ENCODE measurements at places on chromosomes 2 and 18.

- DNase-seq: no peak
Observed at GRCh38 chr2:83595121-83595690, 863.9 kb downstream of the SUCLG1 start.

- DNase-seq: no peak
Observed at GRCh38 chr2:127191331-127192219, 28.5 kb downstream of the CYP27C1 start.

GRCh38 chr2:105536175-105536574 lies 137.3 kb upstream of the FHL2 start:
- DNase-seq: no peak

DNA sequence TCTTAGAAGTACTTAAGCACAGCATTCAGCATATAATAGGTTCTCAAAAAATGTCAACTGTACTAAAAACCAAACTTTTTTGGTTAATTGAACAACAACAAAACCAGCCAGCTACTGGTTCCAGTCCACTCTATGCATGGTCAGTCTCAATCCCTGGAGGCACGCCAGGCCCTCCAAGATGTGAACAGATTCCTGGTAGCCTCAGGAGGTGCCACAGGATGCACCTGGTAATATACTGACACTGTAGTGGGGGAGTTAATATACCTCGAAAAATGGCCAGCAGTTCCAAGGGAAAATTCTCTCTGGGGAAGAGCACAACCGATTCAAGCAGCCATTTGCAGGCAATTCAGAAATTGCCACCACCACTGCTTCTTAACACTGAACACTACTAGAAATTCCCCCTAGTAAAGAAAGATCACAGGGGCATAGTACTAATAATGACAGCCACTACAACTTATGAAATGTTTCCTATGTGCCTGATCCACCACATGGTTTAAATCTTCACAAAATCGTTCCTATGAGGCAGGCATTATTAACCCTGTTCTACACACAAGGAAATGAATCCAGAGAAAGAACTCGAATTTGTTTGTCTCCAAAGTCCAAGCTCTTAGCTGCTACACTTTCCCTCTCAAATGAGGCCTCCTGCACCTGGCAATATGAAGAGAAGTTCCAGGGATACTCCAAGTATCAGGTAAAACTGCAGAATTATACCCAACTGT lies 3.4 kb downstream of the MGAT4A start:
- no peak for DNase-seq

- DNase-seq: no peak
Observed at GRCh38 chr2:164061129-164061746, 325.4 kb upstream of the FIGN start.

GRCh38 chr2:229650901-229651300 lies 63.5 kb downstream of the DNER start:
- no peak for DNase-seq

DNA sequence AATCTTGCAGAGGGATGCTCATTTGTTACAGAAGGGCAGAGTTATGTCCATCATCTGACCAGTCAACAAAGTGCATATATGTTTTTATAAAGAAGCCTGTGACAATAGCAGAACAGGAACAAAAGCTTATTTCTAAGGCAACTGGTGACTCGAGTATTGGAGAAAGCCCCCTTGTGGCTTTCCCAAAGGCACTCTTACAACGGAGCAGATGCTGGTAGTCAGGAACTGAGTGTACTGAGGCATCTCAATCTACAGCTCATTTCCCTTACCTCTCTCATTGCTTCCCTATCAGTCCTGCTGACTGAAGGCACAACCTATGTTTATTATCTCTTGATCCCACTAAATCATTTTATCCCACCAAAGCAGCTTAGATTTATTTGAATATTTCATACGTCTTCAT lies 557.1 kb upstream of the CHAC2 start:
- no peak for DNase-seq

GRCh38 chr18:77140439-77141109 lies 8.0 kb upstream of the MBP start:
- DNase-seq: peak; percentile 21

DNA sequence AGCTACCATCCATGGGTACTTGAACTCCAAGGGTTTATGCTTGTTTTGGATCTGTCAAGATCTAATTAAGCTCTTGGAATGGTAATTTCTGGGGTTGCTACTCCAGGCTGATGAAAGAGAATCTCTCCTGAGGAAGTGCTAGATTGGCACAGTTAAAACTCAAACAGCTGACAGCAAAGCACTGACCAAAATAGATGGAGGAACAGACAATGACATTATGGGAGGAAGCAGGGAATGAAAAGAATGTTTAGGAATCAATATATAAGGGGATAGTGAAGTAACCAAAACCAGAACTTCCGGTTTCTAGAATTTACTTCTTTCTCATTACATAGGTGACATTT lies 6.3 kb downstream of the THUMPD2 start:
- DNase-seq: no peak

DNA sequence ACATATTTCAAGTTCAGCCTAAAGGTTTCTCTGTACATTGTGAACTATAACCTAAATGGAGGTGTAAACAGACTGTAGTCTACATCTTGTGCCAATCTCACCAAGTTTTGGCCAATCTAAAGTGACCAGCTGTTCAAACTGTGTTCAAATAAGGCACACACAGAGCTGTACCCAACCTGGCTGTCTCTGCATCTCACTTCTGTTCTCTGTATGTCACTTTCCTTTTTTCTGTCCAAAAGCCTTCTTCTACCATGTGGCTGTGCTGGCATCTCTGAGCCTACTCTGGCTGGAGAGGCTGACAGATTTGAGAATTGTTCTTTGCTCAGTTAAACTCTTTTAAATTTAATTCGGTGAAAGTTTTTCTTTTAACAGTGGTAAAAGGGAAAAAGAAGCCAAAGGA lies 817.9 kb downstream of the SOCS6 start:
- no peak for DNase-seq

DNA sequence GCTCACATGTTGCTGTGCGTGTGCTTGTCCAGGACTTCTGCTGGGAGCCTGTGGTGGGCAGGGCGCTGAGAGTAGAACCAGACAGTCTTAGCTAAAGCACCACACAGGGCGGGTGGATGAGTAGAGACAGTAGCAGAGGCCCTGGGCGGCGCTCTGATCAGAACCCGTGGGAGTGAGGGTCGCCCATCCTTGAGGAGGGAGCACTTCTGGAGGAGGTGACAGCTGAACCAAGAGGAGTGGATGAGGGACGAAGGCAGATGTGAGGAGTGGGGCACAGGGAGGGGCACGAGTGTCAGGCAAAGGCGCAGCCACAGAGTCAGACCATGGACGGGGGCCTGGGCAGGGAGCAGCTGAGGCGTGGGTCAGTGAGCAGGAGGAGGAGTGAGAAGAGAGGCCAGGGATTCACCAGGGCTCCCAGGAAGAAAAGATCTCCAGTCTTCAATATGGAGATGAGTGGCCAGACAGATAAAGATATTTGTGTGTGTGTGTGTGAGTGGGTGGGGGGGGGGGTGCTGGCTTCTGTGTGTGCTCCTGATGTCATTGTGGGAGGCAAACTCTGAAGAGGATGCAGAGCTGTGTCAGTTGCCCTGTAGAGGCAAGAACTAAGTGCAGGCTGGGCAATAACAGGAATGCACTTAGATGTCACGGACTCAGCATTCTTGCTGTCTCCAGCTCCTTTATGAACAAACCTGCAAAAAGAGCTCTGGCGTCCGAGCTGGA lies 79.6 kb downstream of the TPO start:
- DNase-seq: no peak

DNA sequence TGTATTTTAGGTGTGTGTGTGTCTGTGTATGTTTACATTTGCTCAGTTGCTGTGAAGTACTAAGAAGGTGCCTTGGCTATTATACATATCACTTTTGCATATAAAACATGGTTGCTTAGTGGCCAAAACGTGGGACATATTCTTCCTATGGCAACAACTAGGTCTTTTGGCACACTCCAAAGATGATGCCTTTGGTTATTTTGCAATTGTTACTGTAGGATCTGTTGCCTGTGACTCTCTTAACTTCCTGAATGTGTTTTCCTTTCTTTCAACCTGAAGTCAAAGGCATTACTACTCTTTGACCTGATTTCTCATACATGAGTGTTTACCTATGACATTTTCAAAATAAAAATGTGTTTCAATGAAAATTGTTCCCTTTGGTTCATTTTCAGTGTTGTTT lies 160.5 kb downstream of the UBE2E3 start:
- no peak for DNase-seq

DNA sequence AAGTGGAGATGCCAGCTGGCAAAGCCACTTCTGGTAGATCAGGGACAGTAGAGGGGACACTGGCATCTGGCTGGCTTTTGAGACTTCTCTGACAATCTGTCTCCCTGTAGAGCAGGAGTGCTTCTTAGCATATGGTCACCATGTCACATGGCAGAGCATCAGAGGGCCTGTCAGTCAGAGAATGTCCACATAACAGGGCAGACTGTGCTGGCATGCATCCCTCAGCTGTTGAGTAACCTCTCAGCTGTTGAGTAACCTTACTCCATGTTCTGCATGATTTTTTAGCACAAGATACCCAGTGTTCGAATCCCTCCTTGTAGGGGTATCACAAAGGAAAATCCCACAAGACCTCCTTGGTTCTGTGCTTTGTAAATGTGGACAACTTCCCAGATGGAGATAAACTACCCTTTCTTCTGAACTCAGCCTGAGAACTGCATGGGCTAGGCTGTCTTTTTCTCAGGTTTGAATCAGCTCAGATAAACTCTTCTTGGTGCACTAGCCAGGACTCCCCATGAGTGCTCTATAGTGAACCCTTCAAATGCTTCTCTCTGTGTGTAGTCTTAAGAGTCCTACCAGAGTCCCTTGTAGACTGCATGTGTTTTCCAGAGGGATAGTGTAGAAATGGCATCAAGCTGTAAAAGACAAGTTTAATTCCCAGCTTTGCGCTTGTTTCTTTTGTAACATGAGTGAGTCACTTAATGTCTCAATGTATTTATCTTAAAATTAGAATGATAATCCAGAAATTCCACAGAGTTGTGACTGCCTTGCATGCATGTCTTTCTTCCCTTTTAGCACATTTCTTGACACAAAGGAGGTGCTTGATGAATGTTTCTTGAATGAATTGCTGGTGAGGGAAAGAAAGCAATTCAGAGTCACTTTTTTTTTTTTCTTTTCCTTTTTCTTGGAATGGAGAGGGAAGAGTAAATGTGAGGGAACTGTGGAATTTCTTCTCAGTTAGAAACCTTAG lies 442.3 kb upstream of the HNMT start:
- DNase-seq: no peak

GRCh38 chr2:239046822-239047221 lies 198.9 kb downstream of the TWIST2 start:
- no peak for DNase-seq

DNA sequence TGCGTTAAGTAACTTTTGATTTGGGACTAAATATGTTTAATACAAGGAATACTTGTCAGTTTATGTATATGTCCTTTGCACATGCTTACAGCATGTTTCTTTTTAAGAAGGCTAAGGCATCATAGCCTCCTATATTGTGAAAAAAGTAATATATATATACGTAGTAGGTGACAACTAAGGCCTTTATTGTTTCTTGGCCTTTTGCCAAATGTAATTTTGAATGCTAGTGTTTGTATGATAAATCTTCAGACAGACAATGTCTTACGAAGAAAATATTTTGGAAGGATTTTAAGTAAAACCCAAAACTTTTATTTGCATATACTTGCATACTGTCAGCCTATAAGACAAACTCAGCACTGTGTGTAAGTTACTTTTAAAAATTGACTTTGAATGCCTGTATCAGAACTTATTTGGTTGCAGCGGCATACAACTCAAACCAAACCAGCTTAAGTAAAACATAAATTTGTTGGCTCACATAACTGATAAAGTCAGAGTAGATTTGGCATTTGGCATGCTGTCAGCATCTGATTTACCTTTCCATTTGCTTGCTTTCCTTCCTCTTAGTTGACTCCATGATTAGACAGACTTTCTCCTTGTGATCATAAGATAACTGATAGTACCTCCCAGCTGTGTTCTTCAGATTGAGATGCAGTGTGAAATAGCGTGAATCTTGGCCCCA lies 24.4 kb downstream of the UBE2E3 start:
- DNase-seq: no peak

GRCh38 chr2:128548461-128548891 lies 229.8 kb upstream of the HS6ST1 start:
- DNase-seq: no peak

GRCh38 chr2:73938718-73939352 lies 12.2 kb downstream of the DGUOK start:
- no peak for DNase-seq

GRCh38 chr2:205731583-205731981 lies 49.3 kb downstream of the NRP2 start:
- no peak for DNase-seq

DNA sequence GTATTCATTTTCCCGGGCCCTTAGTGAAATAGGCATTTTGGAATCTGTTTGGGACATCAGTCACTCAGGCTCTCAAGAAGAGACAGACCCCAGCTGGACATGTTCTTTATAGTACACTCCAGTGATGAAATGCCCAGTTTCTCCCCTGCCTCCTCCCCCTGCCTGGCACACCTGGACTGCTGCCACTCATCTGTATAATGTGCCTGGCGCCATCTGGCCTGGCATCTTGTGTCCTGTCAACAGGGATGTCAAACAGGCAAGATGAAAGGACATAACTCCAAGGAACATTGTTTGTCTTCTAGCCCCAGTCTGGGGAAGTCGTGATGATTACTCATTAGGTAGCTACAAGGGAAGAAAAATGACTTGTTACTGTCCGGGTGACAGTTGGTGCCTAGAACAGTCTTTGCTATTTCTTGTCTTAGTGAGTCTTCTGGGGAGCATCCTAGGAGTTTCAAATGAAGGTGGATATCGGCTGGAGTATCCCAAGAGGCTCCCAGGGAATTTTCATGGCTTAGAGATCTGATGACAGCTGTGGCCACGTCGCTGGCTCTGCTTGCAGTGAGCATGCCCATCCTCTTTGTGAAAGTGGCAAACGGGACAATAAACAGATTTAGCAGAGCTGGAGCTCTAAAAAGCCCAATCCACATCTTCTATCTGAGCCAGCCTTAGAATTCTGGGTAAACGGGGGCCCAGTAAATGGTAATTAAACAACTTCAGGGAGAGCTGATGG lies 153.6 kb downstream of the ALK start:
- no peak for DNase-seq

GRCh38 chr2:43038696-43039094 lies 187.7 kb downstream of the ZFP36L2 start:
- DNase-seq: no peak

DNA sequence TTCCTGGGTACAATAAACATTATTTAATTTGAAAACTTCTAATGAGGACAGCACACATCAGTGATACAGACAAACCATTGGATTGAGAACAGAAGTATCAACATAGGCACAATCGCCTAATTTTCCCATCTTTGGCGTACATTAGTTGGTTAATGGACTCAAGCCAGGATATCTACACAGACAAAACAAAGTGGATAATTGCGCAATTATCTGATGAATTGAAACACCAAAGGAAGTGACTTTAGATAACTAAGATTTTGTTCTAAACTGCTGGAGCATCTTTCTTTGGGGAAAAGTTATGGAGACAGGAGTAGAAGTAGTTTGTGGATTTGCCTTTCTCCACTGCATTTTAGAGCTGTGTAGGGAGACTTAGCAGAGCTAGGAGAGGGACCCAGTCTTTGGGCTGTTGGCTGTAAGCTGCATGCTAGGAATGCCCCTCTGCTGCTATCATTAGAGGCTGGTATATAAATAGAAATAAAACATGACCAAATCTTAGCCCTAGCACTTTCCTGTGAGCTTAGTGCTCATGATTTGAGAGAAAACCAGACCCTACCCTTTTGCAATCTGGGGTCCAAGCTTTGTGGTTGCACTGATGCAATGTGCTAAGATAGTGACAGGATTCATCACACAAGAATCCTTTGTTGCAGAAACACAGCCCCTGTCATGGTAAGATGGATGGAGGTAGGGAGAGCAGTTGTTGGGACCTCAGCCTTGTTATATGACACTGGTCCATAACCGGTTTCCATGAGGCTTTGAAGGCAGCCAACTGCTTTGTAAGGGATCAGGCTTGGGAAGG lies 264.5 kb upstream of the PIK3C3 start:
- no peak for DNase-seq

- no peak for DNase-seq
Observed at GRCh38 chr2:237198164-237198855, 112.6 kb downstream of the COPS8 start.
